ENCODE measurements at places on chromosomes 6 and 20.

- no peak for DNase-seq
Observed at GRCh38 chr6:2369606-2370005, 124.2 kb upstream of the GMDS start.

- no peak for DNase-seq
Observed at GRCh38 chr6:131561925-131562707, 10.9 kb upstream of the ARG1 start.

DNA sequence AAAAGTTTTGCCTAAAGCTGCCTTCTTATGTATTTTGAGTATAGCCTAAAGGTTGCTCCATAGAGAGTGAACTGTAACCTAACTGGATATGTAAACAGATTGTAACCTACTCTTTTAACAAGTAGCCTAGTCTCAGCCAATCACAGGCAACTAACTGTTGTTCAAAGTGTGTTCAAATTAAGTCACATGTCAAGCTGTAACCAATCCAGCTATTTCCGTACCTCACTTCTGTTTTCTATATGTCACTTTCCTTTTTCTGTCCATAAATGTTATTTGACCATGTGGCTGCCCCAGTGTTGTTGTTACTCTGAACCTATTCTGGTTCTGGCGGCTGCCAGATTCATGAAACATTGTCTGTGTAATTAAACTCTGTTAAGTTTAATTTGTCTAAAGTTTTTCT is 47.4 kb upstream of the RNGTT start:
- DNase-seq = no peak

DNA sequence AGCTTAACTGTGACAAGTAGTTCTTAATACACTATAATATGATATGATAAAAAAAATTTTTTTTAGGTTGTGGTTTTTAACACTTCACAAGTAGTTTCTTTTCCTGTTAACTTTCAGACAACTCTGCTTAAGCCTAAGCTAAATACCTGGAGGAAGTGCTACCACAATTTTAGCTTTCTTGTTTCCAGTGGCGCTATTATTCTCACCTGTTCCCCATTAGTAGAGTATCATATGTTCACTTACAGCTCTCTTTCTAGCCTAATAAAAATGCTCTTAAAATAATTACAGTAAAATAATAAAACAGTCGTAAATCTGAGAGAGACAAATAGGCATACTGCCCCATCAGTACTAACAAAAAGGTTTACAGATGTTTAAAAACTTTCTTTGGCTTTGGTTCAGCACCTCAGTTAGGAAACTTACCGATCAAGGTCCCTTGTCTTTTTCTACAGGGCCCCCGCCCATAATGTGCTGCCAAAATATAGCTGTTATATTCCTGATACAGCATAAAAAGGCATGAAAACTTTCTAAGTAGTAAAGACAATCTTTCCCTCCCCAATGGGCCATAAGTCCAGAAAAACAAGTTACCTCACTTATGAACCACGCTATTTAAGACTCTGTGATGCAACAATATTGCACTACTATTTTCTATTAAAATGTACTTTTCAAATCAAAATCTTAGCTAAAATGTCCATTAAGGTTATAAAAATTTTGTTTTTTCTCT is 57.9 kb downstream of the SESN1 start:
- DNase-seq = no peak

- no peak for DNase-seq
Observed at GRCh38 chr6:69422475-69422874, 374.3 kb downstream of the LMBRD1 start.

Data from ELF-1 (cell line).